Activated CD4-positive, alpha-beta T cell treated with anti-CD3 and anti-CD28 coated beads, Interleukin-2, amount 10 ng/mL, durations not matched to agents 7 days and 5 days (primary cell): ENCODE measurements at places on chromosomes 4 and X. TPM values are rescaled to one million over a fixed set of nuclear protein-coding genes. Genes with fewer than 3 reads are reported as not detected.

The LEF1 gene
- 498 TPM for total RNA-seq

The NRK gene
- total RNA-seq = not detected

The ETDA gene
- total RNA-seq = not detected

The PRKG2 gene
- total RNA-seq = 0.15 TPM

The VEGFD gene
- not detected for total RNA-seq

DNA sequence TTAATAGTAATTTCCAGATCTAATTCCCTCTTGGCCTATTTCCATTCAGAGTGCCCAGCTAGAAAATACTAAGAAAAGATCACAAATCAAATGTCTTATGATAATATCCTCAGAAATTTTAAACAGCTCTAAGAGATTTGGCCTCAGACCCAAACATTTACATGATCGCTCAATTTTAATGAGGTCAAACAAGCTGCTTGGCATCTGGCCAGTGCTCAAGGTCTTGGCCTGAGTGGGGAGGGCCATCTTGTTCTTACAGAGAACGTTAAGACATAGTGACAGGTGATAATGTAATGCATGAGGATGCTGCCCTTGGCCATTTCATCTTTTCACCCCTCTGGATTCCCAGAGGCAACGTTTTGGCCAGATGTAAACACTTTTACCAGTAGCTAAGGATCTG, 159.2 kb upstream of the SLC7A11 start:
- DNase-seq = no peak

DNA sequence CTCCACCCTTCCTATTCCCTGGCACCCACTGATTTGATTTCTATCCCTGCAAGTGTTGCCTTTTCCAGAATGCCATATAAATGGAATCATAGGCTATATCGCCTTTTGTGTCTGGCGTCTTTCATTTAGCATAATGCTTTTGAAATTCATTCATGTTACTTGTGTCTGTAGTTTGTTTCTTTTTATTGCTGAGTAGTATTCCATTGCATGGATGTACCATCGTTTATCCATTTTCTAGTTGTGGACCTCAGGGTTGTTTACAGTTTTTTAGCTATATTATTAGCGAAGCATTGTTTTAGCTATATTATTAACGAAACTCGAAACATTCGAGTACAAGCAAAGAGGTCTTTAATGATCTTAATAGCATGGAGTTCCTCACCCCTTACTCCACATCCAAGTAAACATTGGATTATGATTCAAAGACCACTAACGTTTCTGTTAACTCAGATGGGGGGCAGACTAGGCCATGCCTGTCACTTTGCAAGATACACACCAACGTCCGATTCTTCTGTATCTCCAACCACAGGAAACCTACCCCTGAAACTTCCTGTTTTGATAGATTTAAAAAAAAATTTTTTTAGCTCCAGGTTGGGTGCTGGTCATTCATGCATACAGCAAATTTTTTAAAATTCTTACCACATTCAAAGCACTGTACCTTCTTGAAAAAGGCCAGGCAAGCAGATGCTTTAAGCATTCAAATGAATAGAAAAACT, 1.1 kb downstream of the DCK start:
- no peak for DNase-seq

GRCh38 chr4:140811429-140811828, 55.2 kb upstream of the TBC1D9 start:
- DNase-seq = no peak

- no peak for DNase-seq
Measured at GRCh38 chrX:30795981-30796958, 92.8 kb downstream of the TAB3 start.

DNA sequence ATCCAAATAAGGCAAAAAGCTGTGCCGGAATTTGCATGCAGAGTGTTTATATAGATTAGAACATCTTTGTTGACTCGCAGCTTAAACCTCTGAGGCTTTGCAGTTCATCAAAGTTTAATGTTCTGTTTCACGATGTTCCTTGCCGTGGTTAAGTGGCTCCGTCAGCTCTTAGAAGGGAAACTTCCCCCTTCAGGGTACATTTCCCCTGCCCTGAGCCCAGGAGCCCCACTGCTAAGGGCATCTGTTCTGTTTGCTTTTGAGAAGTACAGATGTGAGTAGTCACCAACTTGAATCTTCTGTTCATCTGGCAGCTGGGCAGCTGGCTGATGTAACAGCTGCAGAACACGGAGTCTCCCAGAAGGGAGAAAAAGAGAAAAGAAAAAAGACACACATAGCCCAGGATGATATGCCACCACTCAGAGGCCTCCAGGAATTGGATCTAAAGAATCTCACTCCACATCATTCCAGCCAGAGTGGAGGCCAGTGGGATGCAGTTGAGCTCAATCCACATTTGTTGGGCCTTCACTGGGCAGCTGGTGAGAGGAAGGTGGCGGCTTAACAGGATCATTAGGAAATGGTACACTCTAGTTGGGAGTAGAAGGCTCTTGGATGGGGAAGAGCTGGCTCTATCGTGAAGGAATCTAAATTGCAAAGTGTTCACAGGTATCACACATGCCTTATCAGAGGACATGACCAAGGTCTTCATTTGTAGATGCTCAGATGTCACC, 178.7 kb upstream of the RBPJ start:
- no peak for DNase-seq

GRCh38 chr4:55291227-55291640, 54.8 kb upstream of the SRD5A3 start:
- no peak for DNase-seq

DNA sequence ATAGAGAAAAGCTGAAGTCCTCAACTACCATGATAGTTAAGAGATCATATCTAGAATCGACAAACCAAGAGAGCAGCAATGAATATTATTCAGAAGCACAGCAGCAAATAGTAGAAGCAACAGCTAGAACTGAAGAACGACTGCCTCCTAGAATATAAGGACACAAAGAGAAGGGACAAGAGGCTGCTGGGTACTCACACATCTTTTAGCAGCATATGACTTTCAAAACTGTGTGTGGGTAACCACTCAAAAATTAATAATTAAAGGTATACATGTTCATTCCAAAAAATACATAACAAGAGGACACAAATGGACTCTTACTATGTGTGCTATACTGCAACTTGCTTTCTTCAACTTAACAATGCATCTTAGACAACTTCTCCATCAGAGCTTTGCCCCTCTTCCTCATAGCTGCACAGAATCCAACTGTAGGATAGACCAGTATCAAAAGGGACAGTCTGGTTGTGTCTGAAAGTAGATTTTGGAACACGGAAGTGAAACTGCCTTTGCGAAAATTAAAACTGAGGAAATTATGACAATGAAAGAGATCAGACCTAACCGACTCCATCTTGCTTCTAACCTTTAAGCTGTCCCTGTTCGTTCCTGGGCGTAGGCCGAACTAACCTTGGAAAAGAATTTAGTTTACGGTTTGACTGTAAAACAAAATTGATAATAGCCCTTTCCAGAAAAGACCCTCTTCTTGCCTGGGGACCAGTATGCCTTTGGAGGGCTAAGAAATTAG, 125.7 kb downstream of the SH3KBP1 start:
- no peak for DNase-seq

- no peak for DNase-seq
Measured at GRCh38 chr4:25795566-25796454, 67.0 kb downstream of the SEL1L3 start.

DNA sequence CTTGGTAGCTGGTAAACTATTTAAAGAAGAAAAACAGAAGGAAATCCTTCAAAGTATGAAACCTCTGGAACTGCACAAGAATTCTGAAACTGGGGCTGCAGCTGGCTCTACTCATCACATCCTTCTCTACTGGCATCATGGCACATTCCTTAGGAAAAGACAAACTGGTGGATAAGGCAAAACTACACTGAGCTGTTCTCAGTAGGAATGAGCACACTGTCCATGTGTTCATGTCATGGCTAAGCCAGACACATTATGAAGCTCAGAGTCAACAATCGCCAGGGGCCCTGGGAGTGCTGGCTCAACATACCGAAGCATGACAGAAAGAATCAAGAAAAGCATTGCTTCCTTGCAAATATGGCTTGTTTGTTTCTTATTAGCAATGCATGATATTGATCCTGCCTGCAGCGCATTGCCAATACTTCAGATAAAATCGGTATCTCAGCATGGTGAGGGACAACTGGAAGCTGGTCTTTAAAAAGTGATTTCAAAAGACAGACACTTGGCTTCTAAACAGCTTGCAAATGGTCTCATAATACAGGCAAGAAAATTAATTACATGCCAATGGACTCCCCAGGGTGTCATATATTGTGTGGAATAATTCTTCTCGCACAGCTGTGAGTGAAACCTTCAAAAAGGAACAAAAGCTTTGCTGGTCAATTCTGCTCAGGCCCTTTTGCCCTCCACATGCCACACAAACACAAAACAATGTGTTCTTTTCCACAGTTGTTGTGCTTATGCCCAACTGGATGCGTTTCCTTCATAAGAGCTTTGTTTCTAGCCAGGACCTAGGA, 300.2 kb upstream of the VCX start:
- DNase-seq = no peak

DNA sequence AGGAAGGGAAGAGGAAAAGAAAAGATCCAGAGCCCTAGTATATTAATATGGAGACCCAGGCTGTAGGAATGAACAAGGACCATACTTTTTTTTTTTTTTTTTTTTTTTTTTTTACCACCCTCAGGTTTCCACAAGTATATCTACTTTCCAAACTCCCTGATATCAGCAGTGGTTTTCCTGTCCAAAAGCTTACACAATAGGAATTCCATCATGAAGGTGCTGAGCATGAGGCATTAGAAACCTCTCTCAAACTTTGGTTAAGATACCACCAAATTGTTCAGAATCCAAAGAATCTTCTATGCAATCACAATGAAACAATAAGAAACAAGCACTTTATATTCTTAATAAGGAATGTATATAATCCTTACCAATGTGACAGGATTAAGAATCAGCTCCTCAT, 26.5 kb downstream of the RPS6KA3 start:
- DNase-seq = no peak

GRCh38 chr4:23934915-23935314, 45.1 kb upstream of the PPARGC1A start:
- DNase-seq = no peak

DNA sequence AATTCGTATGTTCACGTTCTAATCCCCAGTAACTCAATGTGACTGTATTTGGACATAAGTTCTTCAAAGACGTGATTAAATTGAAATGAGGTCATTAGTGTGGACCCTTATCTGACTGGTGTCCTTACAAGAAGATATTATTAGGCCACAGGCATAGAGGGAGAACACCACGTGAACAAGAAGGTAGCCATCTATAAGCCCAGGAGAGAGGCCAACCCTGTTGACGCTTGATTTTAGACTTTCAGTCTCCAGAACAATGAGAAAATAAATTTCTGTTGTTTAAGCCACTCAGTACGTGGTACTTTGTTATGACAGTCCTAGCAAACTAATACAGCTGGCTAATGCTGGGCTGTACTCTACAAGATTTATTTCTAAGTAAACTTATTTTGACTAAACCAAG, 1.5 kb upstream of the EIF1AX start:
- no peak for DNase-seq

DNA sequence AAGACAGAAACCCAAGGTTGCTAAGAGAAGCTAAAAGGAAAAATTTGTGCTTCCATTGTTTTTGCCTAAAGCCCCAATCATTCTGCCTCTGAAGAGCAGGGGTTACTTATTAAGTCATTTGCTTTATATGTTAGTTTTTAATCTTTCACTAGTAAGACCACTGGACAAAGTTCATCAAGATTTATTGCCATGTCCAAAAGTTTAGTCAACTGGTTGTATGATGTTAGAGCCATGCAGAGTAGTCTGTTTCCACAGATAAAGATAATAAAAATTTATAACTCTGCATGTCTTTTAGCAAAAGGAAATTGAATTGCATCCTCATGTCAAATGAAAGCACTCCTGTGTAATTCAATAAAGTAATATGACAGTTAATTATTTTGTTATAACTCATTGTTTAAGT, 75.8 kb upstream of the PRKG2 start:
- no peak for DNase-seq

DNA sequence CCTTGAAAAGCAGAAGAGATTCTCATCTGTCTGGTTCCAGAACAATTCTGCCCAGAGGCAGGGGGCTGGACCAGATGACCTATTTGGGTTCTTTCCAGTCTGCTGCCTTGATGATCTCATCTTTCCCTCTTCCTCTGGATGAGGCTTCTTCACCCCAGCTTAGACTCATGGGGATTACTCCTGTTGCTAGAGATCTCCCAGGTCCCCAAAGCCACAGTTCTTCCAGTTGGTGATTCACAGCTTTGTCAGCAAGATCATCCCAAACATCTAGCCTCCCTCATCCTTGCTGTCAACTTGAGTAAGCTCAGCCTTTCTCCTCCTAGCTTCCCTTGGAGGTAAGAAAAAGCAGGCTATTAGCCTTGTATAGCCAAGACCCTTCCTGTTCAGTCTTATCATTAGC, 64.2 kb upstream of the PJA1 start:
- DNase-seq = no peak

- no peak for DNase-seq
Measured at GRCh38 chrX:9392445-9392844, 72.4 kb upstream of the TBL1X start.

GRCh38 chr4:38856524-38857337, at the start of gene TLR6:
TLR6 (minus strand) TSS chr4:38856817; CDS start chr4:38829473, 27,344 bp downstream.
- peak; percentile 85 for DNase-seq

GRCh38 chrX:42930951-42931350, 153.0 kb upstream of the PPP1R2C start:
- no peak for DNase-seq

DNA sequence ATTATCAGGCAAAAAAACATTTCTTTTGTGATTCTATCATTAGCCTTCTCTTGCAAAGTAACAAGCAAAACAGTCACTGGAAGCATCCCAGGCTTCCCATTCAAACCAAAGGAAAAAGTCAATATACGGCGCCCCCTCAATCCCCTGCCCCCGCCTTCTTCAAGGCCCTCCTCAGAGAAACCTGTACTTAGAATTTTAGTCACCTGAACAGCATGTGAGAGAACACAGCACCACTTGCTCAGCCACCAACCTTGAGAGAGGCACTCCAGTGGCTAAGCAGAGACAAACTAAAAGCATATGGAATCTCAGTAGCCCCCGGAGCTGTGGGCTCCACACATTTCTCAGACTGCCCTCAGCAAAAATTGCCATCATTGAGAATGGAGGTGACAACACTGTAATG, 25.2 kb downstream of the LEF1 start:
- DNase-seq = no peak

DNA sequence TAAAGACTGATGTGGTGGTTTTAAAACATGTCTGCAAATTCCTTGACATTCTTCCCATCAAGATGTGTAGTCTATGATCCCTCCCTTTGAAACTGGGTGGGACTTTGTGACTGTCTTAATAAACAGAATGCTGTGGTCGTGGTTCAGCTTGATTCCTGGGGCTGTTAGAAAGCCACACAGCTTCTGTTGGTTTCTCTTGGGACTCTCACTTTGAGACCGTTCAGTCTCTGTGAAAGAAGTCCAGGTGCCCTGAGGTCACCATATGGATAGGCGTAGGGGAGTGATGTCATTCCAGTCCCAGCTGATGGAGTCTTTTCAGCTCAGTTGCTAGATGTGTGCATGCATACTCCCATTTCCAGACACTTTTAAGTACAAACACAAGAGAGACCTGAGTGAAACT, 216.6 kb downstream of the KDR start:
- DNase-seq = no peak

DNA sequence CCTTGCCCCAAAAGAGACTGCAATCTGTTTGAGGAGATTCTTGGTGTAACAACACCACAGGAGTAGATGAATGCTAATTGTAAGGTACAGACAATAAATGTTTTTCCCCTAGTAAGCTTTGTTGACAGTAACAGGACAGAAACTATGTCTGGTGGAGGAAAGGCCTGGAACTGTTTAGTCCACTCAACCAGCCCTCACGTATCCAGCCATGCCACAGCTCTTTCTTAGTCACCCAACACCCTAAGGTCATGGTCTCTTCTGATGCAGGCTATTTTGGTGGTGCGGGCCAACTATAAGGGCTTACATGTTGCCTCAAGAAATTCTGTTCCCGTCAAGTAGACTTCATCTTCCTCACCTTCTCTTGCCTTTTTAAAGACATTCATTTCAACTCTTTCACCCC, 75.9 kb upstream of the GAB1 start:
- DNase-seq = no peak
